ENCODE measurements at places on chromosomes 12 and 14.

- no peak for DNase-seq
Measured at GRCh38 chr14:54220704-54221431, 175.9 kb upstream of the CDKN3 start.

- DNase-seq = no peak
Measured at GRCh38 chr14:74476107-74476506, 17.0 kb downstream of the NPC2 start.

- DNase-seq = no peak
Measured at GRCh38 chr12:47715877-47716548, 9.3 kb downstream of the ENDOU start.

GRCh38 chr12:55719371-55719770, 822 bp upstream of the RDH5 start:
- DNase-seq = no peak

DNA sequence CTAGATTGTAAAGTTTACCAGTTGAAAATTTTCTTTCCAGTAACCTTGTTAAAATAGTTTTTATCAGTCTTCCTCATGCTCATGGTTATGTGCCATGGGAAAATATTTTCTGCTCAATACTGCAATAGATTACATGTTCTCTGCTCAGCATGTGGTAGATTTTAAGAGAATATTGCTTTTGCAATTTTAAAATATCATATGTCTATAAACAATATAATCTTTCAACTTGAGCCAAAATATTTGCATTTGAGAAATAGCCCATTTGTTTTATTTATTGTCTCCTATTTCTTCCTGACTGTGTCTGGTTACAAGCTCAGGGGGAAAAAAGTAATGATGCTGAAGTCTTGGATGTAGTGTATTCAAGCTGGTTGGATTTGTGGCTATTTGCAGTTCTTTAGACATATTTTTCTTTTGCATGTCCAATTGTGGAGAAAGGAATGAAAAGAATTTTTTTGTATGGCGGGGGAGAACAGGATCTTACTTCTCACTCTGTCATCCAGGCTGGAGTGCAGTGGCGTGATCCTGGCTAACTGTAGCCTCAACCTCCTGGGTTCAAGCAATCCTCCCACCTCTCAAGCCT, 342.6 kb upstream of the NAV3 start:
- no peak for DNase-seq

DNA sequence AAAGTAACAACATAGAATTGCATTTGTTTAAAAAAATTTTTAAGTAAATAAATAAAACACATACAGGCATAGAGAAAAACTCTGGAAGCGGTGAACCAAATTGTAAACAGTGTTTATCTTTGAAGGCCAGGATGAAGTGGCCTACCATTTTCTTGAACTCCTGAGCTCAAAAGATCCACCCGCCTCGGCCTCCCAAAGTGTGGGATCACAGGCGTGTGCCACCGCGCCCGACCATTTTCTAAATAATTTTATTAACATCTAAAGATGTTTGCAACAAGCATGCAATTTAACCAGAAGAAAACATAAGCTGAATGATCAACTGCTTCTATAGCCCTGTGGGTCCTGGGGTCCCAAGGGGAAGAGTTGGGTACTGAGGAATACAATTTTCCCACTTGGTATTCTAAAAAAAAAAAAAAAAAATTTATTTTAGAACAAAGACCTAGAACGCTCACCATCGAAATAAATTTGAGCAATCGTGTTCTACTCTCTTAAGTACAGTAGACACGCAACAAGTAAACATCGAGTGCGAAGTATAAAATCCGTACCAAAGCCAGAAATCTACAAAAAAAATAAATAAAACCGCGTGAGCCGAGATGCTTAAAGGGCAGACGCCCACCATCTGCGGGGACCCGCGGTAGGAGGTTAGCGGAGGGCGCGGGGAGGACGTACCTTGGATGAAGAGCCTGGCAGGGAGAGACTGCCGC, 484 bp downstream of the MIS18BP1 start:
- DNase-seq = no peak

DNA sequence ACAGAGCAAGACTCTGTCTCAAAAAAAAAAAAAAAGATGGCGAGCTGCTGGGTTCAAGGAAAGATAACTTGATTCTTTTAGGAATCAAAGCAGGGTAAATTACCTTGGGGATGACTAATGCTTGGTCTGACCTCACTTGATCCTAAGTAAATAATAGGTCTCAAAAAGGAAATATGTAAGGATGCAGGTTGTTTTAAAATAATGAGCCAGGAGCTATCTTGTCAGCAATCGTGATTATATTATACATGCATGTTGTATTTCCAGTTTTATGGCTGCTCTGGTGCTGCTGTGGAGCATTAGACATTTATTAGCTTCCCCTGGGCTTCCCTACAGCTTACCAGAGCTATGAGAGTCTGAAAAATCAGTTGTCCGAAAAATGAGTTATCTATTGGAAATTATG, 2.6 kb downstream of the EIF2B2 start:
- no peak for DNase-seq

DNA sequence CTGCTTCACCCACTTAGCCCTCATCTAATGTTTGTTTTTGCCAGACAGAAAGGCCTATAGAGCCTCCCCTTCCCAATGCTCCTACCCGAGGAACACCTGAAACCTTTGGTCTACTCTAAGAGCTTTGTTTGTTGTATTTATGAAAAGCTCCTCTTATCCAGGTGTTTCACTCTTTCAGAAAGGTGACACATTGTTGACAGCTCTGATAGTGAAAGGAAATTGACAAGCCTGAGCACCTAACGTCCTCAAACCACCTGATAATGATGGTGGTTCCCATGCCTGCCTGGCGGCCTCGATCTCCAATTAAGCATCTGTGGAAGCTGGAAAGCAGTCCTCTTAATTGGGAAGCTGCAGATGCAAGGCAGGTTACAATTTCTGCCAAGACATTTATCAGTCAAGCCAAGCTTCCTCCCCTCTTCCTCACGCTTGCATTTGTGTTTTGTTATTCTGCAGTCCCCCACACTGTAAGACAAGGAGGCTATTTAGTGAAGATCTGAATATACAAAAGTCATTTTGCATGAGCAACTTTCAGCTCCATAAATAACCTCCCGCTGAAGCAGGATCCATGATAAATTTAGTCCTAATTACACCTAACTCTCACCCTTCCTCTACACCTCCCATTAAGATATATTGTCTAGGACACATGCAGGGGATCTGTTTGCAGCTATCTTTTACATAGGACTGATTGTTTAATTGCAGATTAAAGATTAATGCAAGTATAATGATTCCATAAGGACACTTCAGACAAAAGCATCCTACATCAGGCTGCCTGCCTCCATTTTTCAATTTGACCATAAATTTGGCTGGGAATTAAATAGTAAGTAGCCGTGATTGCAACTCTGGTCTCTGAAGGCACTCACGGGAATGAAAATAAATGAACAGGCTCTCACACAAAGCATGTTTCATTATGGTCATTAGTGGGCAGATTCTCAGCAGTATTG, 288.6 kb downstream of the PDZRN4 start:
- no peak for DNase-seq

- no peak for DNase-seq
Measured at GRCh38 chr14:64715628-64716412, 11.6 kb downstream of the PLEKHG3 start.

GRCh38 chr12:78040111-78040510, 209.4 kb downstream of the NAV3 start:
- DNase-seq = no peak

DNA sequence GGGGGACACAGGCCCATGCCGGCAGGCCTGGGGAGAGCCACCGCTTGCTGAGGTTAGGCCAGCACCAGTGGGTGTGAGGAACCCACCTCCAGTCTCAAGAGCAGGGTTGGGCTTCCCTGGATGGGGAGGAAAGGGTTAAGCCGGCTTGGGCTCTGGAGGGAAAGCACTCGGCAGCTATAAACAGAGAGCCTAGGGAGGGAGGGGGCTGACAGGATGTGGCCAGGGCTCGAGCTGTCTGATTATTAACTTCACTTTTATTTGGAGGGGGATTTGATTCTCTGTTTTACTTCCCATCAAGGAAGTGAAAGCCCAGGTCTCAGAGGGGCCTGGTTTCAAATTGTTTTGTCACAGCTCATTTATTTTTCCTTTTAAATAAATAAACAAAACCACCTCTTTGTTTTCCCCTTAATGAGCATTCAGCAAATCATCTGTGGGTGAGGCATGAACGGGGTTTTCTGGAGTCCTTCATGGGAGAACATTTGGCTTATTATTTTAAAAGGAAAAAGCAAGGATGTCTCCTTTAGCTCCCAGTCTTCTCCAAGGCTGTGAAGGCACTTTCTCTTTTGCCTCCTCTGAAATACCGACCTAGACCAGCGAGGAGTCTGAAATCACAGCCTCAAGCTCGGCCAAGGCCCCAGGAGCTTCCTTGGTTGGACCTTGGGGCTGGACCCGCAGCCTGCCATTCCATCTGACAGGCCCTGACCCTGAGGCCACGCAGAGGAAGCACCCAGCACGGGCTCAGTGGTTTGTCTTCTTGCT, 21.9 kb upstream of the ZFP36L1 start:
- no peak for DNase-seq

DNA sequence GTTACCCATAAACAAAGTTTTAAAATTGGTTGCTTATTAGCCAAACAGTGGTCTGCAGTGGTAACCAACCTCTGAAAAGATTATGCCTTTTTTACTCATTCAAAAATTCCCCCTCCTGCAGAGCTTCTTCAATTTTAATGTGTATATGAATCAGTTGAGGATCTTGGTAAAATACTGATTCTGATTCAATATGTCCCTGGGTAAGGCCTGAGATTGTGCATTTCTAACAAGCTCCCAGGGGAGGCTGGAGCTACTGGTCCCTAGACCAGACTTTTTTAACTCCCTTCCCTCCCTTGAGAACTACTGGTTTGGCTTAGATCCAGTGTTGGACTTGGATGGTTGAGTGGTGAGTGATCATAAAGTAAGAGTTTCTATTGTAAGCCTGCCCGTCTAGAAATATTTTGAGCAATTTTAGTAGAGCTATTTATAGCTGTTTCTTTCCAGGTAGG, 90.2 kb downstream of the FUT8 start:
- no peak for DNase-seq

- DNase-seq = no peak
Measured at GRCh38 chr12:118136559-118137003, 657 bp downstream of the PEBP1 start.

GRCh38 chr12:95601091-95601961, 50.0 kb upstream of the USP44 start:
- no peak for DNase-seq

GRCh38 chr14:55609681-55610080, 29.7 kb downstream of the KTN1 start:
- no peak for DNase-seq

DNA sequence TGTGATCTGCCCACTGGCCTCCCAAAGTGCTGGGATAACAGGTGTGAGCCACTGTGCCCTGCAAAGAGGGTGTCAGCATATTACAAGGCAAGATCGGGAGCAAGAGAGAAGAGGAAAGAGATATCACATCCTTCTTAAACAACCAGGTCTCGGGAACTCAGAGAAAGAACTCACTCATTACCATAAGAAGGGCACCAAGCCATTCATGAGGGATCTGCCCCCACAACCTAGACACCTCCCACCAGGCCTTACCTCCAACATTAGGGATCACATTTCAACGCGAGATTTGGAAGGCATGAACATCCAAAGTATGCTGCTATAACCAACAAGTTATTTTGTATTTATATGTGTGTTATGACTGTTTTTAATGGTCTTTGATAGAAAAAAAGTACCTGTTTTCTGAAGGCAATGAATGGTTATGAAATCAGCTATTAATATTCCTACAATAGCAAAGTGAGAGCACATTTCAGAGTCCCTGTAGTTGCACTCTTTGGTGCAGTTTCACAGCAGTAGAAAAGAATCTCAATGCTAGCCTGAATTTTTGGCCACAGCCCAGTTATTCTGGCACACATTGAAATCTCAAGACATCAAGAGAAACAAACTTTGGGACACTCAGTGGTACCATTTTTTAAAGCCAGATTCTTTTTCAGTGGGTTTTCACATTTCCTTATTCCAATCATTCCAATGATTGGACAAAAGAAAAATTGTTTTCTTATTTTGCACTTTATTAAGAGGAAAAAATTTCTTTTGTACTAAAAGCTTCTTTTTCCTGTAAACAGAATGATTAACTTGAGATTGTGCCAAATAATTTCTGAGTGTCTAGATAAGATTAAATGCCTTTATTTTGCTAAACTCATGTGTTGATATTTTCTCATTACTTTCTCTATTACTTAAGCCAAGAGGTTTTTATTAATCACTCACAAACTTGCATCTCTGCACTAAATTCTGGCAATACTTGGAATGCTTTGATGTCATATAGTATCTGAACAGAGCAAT, 582.6 kb upstream of the ATP2B1 start:
- DNase-seq = no peak

- no peak for DNase-seq
Measured at GRCh38 chr14:20343862-20344220, 406 bp downstream of the PARP2 start.

- no peak for DNase-seq
Measured at GRCh38 chr12:75571656-75572205, 60.3 kb upstream of the KRR1 start.

- DNase-seq = no peak
Measured at GRCh38 chr12:111747333-111747732, 19.4 kb upstream of the ALDH2 start.

DNA sequence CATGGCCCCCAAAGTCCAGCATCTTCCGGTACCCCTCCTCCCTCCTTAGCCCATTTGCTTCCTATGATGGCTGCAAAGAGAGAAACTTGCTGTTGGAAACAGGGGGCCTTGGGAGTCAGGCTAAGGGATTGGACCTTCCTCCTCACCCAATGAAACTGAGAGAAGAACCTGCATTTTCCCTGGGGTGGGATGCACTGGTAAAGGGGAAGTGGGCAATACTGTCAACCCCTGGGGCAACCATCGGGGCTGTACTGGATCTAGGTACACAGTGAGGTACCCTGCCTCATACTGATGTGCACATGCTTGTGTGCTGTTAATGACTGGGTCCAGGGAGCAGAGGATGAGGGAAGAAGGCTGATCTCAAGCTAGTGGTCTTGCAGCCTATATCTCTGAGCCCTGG, 11.0 kb upstream of the JPH4 start:
- DNase-seq = no peak

GRCh38 chr12:79512068-79512467, 178.7 kb downstream of the PAWR start:
- no peak for DNase-seq

- DNase-seq = no peak
Measured at GRCh38 chr12:78181544-78182162, 351.0 kb downstream of the NAV3 start.

- DNase-seq = no peak
Measured at GRCh38 chr14:45641541-45641940, 388.5 kb upstream of the MIS18BP1 start.

Measured in cortex of kidney (tissue), 1 donor.